HTR-8/SVneo (cell line): ENCODE measurements at places on chromosomes 3 and 15.

GRCh38 chr15:42137461-42138261 is 18.8 kb downstream of the PLA2G4F start:
- DNase-seq, result peak; percentile 49

DNA sequence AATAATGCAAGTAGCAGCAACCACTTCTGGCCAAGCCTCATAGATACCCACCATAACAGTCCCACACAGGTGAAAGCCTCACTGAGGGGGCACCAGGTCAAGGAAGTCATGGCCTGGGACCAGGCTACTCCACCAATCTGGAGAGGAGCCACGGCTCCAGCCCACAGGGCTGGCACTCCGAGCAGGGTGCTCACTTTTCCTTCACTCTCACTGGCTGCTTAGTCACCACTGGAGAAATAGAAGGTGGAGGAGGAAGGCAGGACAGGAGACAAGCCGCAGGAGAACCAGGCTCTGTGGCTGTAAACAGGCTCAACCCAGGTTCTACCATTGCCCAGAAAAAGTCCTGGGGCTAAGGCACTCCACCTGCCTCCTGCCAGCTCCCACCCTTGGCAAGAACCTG is 1.2 kb downstream of the USP19 start:
- DNase-seq, result no peak

- no peak for DNase-seq
Measured at GRCh38 chr3:149000206-149000745, 8.9 kb downstream of the GYG1 start.

GRCh38 chr3:178671377-178671776 is 135.1 kb downstream of the KCNMB2 start:
- no peak for DNase-seq
